ENCODE measurements at places on chromosomes 7 and 10.

GRCh38 chr7:77587272-77587671 lies 50.2 kb downstream of the PTPN12 start:
- DNase-seq: no peak

DNA sequence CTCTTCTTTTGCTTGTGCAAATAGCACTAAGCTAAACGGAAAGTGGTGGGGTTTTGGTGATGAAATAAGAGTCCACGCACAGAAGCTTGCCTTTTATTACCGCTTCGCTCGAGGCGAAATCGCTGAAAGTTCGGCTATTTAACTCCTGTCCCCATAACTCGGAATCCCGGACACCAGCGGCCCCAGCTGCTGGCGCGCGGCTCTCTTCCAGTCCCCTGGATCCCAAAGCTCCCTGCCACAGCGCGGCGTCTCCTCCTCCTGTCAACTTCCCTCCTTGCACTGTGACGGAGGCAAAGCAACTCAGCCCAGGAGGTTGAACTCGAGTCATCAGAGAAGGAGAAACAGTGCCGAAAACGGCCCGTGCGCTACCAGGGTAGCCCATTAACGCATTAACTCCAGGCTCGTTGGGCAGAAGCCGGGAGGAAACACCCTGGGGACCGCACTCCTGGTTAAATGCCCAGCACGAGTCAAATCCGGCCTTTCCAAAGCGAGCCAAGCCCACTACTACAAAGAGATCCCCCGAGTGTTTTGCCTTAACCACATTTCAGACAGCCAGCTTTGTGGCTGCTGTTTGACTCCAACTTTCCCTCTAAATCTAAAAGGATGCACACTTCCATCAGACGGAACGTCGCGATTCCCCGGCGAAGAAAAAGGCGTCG lies 1.3 kb downstream of the SEMA3D start:
- DNase-seq: no peak

GRCh38 chr7:139654276-139655181 lies 123.3 kb downstream of the HIPK2 start:
- DNase-seq: no peak

DNA sequence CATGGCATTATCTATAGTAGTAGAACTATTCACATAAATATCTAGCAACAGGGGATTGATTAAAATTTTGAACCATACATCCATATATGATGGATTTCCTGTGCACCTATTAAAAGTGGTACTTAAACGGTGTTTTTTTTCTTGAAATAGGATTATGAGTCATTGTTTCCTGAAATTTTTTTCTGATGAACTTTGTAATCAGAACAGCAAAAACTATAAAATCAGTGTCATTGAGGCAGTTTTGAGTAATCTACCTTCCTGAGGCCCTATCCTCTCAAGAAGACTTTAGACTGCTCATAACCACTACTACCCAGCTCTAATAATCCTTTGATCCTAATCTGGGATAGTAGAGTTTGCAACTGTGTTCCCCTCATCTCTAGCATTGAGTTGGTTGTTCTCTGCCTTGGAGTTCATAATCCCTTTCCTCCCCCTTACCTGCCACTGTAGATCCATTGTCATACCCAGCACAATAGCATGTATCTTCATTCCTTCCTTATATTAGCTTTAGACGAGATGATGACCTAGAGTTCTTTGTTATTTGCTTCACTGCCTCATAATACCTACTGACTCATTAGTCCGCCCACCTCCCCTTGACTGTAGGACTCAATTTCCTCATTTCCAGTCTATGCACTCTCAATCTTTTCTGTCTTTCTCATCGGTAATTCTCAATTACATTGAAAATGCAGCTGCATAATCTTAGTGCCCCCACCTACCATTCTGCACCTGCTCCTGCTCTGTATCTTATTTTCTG lies 133.4 kb downstream of the LRRC4 start:
- no peak for DNase-seq

GRCh38 chr10:35546824-35547225 lies 58.3 kb upstream of the GJD4 start:
- no peak for DNase-seq

DNA sequence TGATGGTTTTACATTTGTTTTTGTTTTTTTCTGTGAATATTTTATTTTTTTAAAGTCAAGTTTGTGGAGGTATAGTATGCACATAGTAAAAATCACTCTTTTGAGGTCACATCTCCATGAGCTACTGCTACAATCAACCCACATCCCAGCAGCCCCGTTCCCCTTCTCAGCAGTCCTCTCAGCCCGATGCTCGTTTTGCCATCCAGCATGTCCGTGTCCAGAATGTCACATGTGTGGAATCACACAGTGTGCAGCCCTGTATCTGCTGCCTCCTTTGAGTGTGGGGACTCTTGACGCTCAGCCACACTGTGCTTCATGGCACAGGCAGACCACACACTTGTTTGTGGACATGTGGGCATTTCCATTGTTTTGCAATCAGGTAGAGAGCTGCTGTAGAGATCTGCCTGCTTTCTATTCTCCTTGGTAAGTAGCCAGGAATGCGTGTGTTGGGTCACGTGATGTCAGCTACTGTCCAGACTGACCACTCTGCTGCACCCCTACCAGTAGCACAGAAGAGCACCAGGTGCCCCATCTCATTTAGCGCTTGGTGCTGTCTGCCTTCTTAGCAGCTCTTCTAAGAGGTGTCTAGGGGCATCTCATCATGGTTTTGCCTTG lies 71.6 kb upstream of the CAMK2B start:
- DNase-seq: no peak

DNA sequence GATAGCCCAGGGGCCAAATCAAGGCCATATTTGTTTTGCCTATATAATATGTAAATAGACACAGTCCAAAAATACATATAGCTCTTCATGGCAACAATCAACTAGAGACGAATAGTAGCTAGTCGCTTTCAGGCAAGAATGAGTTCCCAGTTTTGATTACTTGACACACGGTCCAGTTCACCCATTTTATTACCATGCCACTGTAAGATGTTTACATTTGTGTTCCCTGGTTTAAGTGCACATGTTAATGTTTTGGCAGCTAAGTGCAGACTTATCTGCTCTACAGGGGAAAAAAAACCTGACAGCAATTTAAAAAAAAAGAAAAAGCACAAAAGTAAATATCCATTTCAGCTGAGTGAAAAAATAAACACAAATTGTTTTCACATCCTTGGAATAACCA lies 213.1 kb downstream of the TPK1 start:
- no peak for DNase-seq

- peak; percentile 37 for DNase-seq
These were observed 425 bp downstream of the TLL2 start for GRCh38 chr10:96513305-96513697.

DNA sequence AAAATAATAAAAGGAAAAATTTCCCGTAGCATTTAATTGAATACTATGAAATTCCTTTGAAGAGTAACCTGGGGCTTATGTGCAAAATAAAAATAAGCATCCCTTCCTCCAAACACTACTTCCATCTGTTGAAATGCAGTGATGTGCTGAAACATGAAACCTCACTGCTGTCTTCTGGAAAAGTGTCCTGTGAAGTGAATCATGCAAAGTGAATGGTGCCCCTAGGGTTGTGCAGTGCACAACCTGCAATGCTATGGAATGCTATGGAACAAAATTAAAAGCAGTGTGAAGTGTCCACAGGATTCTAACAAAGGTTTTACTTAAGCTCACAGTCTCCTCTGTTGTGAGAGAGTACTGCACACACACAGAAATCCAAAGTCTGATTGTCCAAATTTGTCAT lies 480.9 kb downstream of the ETV1 start:
- no peak for DNase-seq

DNA sequence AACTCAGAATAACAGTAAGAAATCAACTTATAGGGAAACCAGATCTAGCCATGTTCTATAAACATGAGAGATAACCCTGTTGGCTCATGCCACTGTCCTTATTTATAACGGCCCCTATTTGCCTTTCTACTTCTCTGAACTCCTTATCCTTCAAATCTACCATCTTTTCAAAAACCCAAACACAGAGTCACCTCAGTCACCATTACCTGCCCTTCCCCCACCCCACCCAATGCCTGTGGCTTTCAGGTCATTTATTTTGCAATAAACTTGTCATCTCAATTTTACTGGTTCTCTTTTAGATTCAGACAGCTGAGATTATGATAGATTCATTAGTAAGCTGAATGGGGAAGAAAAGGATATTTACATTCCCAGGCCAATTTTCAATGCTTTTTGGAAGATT lies 53.6 kb downstream of the KMT2C start:
- DNase-seq: peak; percentile 14

GRCh38 chr7:149708026-149708425 lies 65.4 kb downstream of the ZNF467 start:
- DNase-seq: no peak

DNA sequence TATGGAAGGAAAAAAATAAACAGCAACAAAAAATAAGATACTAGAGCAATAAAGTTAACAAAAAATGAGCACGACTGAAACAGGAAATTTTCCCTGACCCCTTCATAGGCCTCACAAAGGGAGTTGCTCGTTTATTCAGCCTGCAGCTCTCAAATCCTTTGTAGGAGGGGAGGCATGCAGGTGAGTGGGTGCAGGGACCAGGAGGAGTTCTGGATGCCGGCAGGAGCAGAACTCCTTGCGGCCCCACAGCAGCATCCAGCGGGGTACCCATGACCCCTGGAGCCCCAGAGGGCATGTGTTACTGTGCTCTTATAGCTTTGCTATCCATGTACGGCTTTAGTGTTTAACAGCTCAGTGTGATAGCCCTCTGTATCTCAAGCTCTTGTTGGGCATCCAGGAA lies 5.8 kb downstream of the TAS2R39 start:
- DNase-seq: no peak

- DNase-seq: no peak
These were observed 56.1 kb downstream of the ADCYAP1R1 start for GRCh38 chr7:31108097-31108657.

DNA sequence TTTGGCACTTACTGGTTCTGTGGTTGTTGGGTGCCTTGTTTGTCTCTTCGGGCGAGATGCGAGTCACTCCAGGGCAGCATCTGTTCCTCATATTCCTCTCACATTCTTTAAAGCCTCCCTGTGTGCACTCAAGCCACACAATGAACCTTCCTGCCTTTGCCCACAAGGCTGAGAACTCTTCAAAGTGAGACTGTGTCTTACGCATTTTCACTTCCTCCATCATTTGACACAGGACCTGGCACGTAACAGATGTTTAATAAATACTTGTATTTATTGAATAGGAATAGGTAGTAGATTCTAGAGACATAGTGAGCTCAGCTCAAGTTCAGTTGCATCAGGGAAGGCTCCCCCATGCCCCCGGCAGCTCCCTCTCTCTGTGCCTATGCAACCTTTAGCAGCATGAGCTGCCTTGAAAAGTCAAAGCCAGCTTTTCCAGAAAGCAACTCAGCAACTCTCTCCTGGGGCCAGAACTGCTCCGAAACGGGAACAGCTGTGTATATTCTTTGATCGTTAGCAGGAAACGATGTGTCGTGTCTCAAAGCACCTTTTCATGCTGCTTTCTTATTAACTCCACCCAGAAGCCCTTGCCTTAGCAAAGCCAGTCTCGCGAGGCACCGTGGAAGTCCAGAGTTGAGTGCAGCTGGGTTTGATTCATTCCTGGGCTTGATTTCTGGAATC lies 97.5 kb downstream of the PFKFB3 start:
- peak; percentile 61 for DNase-seq

DNA sequence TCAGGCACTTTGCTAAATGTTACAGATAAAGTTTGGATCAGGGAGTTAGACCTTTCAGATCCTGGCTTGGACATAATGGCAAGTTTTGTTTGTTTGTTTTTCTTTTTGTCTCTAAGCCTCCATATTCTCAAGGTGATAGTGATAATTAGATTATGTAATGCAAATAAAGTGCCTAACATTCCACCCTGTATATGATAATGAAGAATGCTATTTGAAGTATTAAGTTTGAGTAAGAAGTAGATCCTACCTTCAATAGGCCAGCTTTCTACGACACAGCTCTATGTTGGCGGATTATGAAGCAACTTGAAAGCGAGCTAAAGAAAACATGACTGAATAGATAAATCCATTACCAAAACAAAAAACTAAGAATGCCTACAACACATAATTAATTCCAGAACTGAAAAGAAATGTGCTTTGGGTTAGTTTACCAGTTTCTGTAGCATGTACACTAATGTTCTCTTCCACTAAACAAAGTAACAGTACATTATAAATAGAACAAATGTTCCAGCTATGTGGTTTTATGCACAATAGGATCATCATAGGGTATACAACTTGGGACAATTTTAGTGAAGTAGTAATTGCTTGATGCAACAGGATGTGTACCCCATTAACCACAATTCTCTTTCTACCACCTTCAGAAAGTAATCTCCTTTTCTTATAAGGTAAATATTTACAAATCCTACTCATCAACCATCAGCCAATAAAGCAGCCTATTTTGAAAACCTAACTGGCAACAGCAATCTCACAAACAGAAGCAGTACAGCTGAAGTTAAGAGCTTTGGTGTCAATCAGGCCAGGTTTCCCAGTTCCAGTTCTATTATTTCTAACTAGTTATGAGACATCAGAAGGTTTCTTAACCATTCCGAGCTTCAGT lies 1.5 kb downstream of the SEM1 start:
- DNase-seq: no peak

DNA sequence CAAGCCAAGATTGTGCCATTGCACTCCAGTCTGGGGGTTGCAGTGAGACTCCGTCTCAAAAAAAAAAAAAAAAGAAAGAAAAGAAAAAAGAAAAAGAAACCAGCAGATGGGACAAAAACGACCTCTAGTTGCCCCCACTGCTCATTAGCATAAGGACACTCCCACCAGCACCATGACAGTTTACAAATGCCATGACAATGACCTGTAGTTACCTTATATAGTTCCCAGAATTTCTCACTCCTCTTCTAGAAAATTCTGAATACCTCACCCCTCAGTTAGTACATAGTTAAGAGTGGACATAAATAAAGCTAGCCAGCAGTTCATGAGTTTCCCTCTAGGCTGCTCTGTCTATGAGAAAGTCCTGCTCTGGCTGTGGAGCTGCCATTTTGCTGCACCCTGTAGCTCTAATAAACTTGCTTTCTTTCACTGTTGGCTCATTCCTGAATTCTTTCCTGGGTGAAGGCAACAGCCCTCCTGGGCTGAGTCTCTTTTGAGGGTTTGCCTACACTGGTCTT lies 276.8 kb upstream of the AKR1E2 start:
- no peak for DNase-seq

DNA sequence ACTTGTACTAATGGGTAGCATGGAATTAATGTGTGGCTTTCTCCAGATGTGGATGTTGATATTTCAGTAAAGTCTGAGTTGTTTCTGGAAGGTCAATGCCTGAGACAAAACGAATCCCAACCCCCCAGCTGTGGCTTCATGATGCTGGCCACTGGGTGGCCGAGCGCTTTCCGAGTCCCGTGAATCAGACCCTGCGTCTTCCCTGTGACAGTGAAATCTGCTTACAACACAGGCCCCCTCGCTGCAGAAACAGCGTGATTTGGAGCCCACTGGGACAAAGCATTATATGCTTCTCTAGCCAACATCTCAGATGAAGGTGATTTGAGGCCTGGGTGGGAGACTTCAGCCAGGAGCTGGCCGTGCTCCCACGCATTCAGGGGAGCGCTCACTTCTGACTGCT lies 124.7 kb downstream of the WDR37 start:
- DNase-seq: no peak

- no peak for DNase-seq
These were observed 586.6 kb upstream of the POT1 start for GRCh38 chr7:125516194-125516593.

GRCh38 chr7:38574086-38574485 lies 57.1 kb downstream of the AMPH start:
- no peak for DNase-seq

Data from CD4-positive, alpha-beta T cell treated with Interleukin-6 for 4 hours (primary cell).